ENCODE measurements at places on chromosomes 2 and 18. TPM values are rescaled to one million over a fixed set of nuclear protein-coding genes. Genes with fewer than 3 reads are reported as not detected.

The OSR1 gene
- total RNA-seq = 9.7 TPM

The PROKR1 gene
- not detected for total RNA-seq

The RIOK3 gene
- 51.9 TPM for total RNA-seq

The PJVK gene
- total RNA-seq = 3.3 TPM

The EGR4 gene
- under 0.01 TPM for total RNA-seq
